ENCODE measurements at places on chromosomes 5 and 9. TPM values are rescaled to one million over a fixed set of nuclear protein-coding genes. Genes with fewer than 3 reads are reported as not detected.

GPR151 gene
- under 0.01 TPM for total RNA-seq

PRSS3 gene
- 5.7 TPM for total RNA-seq

DNA sequence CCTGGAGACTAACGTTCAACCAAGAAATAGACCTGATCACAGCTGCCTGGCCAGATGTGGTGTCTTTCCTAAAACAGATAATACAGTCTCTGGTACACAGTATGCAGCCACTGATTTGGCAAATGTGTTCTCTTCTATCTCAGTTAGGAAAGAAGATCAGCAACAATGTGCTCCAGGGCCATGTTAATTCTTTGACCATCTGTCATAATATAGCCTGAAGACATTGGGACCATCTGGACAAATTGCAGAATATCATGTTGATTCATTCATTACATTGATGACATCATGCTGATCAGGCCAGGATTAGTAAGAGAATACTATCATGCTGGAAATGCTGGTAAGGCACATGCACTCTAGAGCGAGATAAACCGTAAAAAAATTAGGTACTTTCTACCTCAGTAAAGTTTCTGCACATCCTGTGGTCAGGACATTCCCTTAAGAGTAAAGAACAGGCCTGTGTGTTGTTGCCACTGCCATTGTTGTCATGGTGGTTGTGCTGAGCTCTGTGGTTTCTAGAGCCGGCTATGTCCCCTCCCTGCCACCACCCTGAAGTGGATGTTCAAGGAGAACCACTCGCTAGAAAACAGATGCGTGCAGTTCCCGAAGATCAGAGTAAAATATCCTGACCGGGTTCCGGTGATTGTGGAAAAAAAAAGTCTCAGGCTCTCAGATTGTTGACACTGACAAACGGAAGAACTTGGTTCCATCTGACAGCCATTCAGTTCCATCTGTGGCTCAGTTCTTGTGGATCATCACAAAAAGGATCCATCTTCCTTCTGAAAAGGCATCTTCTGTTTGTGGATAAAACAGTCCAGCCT lies 6.4 kb upstream of the JMY start:
- no peak overlapping the region for H3K27ac ChIP-seq
- H3K4me1 ChIP-seq = no peaks in the 10 kb centered on the region
- DNase-seq = no peak

DNA sequence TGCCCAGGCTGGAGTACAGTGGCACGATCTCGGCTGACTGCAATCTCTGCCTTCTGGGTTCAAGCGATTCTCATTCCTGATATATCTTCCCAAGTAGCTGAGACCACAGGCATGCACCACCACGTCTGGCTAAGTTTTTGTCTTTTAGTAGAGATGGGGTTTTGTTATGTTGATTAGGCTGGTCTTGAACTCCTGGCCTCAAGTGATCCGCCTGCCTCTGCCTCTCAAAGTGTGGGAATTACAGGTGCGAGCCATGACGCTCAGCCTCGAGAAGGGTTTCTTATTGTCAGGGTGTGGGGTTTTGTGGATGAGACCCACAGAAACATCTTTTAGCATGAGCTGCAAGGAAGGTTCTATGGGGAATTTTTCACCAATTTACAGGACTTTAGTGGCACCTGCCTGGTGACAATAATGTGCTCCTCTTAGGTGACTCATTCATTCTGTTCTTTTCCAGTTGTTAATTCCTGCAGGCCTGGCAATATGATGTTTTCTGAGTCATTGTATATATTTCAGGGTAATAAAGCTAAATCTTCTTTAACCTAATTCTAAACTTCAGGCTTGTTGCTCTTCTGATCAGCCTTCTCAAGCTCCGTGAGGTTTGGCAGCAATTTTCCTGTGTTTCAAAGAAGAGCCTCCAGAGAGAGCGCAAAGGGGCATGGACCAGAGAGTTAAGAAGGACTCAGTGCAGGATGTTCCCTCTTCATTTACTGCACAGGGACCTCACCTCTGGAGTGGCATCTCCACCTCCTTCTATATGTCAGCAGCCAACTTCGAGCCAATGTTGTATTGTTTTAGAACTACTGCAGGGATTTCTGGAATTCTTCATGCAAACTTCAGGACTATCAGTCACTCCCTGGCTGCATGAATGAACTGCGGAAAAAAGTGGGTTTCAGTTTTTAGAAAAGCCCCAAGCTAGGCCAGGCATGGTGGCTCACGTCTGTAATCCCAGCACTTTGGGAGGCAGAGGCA lies 77.8 kb upstream of the ZNF618 start:
- no peaks in the 10 kb centered on the region for H3K27me3 ChIP-seq
- H3K4me1 ChIP-seq = no peaks in the 10 kb centered on the region
- no peaks in the 10 kb centered on the region for H3K36me3 ChIP-seq
- no peak for DNase-seq

PCSK5 gene
- total RNA-seq = 20.1 TPM

TEX48 gene
- not detected for total RNA-seq

Measured in thymus (tissue), 14 donors.